ENCODE measurements at places on chromosomes 1 and 21.

DNA sequence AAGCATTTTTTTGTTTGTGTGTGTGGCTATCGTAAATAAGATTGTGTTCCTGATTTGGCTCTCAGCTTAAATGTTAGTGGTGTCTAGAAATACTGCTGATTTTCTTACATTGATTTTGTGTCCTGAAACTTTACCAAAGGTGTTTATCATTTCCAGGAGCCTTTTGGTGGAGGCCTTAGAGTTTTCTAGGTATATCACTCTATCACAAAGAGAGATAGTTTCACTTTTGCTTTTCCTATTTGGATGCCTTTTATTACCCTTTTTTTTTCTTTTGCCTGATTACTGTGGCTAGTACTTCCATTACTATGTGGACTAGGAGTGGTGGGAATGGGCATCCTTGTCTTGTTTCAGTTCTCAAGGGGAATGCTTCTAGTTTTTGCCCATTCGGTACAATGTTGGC is 109.6 kb downstream of the S1PR1 start:
- DNase-seq: no peak

DNA sequence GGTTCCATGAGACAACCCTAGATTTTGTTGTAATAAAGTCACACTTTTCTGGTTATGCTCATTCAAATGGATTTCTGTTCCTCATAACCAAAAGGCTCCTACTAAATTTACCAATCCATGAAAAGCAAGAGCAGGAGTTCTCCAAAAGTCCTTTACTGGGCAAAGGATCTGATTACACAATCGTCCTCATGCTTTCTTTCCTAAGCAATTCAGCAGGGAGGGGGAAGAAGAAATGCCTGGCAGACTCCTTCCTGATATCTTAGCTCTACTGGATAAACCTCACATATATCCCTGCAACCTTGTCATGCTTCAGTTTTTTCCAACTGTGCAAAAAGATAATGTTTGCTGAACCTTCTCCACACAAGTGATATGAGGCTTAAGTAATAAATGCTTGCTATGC is 67.6 kb upstream of the GUCA2B start:
- no peak for DNase-seq

- no peak for DNase-seq
Observed at GRCh38 chr1:214952648-214953047, 129.9 kb upstream of the KCNK2 start.

GRCh38 chr1:119245881-119246280 is 105.4 kb upstream of the WARS2 start:
- DNase-seq: no peak

- no peak for DNase-seq
Observed at GRCh38 chr1:26034504-26035202, 11.3 kb downstream of the SLC30A2 start.

DNA sequence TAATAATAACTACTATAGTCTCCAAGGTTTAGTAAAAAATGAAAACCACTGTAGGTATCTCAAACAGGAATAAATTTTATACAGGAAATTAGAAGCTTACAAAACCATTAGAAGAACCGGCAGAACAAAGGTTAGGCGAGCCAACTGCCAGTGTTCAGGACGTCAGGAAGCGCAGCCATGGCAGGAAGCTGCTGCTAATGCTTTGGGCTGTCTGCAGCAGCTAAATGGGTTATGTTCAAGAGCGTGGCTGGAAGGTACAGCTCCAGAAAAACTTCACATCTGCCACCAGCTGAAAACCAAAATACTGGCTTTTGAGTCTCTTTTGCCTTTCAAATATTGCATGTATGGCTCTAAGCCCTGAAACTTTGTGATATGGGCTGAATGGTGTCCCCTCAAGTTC is 35.7 kb upstream of the MYSM1 start:
- DNase-seq: no peak

- no peak for DNase-seq
Observed at GRCh38 chr1:176515310-176515709, 52.3 kb downstream of the PAPPA2 start.

All from stimulated activated CD4-positive, alpha-beta T cell treated with anti-CD3 and anti-CD28 coated beads, Interleukin-1b, Interleukin-23, amount 100 ng/mL, for 1 hour (primary cell).